Osteoblast (primary cell): ENCODE measurements at places on chromosomes 3 and 15. TPM values are rescaled to one million over a fixed set of nuclear protein-coding genes. Genes with fewer than 3 reads are reported as not detected.

Gene CCK
- not detected in 2 replicates for total RNA-seq

Gene ACY1
- total RNA-seq, result 35.7 and 37.6 TPM in 2 replicates

Gene HEXA
- total RNA-seq, result 122 and 146 TPM in 2 replicates

DNA sequence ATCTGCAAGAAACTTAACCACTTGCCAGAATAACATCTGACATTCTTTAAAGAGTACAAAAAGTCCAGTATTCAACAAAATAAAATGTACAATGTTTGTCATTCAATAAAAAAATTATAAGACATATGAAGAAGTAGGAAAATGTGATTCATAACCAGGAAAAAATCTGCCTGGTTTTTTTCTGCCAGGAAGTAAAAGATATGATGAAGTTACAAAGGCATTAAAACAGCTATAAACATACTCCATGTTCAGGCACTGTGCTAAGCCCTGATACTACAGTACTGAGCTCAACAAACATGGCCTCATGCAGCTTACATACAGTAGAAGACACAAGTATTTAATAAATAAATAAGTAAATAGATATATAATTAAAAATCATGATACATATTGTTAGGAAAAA lies 178.4 kb upstream of the STT3B start:
- H3K27me3 ChIP-seq, result no peaks in the 10 kb centered on the region
- no peak overlapping the region for H3K4me3 ChIP-seq
- DNase-seq, result no peak
- H3K36me3 ChIP-seq, result no peaks in the 10 kb centered on the region
- H3K4me1 ChIP-seq, result peaks cover 5% of the 10 kb centered on the region
- H3K27ac ChIP-seq, result no peak overlapping the region

- H3K27ac ChIP-seq, result peak overlapping the region; percentile 82
- H3K4me3 ChIP-seq, result peak overlapping the region; percentile 23
- no peaks in the 10 kb centered on the region for H3K36me3 ChIP-seq
- peak; percentile 78 for DNase-seq
- H3K27me3 ChIP-seq, result no peaks in the 10 kb centered on the region
Measured at GRCh38 chr15:81338170-81339007, 14.4 kb upstream of the STARD5 start.

GRCh38 chr3:113268942-113269341 lies 57.6 kb downstream of the BOC start:
- no peak for DNase-seq
- no peaks in the 10 kb centered on the region for H3K4me1 ChIP-seq
- H3K36me3 ChIP-seq, result no peaks in the 10 kb centered on the region

DNA sequence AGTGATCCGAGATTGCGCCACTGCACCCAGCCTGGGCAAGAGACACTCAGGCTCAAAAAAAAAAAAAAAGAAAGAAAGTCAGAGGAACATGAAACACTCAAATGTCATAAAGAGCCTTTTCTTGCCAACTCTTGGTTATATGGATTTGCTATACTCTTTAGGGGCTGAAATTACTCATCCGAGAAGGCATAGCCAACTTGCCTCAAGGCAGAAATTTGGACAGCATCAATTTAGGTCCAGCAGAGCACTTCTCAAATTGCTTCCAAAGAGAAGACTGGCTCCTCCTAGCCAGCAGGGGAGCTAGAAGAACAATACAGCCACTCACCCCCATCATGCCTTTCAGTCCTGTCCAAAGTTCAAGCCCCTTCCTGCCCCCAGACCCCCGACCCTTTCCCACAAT lies 43.8 kb downstream of the OSBPL10 start:
- H3K27ac ChIP-seq, result no peak overlapping the region
- H3K4me3 ChIP-seq, result no peak overlapping the region
- no peaks in the 10 kb centered on the region for H3K27me3 ChIP-seq
- DNase-seq, result no peak

DNA sequence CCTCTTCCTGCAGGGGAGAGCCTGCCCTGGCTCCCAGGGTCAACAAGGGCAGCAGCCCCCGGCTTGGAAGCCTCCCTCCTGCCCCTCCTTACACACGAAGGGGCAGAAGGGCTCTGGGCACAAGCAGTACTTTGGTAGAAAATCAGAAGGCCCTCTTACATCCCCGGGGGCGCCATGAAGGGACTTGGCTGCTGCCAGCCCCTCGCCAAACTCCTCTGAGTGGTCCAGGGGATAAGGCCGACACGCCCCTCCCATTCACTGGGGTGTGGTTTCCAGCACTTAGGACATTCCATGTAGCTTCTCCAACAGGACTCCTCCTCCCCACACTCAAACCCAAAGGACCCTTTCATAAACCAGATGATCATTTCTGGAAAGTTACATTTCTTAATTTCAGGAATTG lies 1.2 kb upstream of the ST8SIA2 start:
- no peak overlapping the region for H3K27ac ChIP-seq
- no peak for DNase-seq
- H3K4me3 ChIP-seq, result no peak overlapping the region
- H3K36me3 ChIP-seq, result no peaks in the 10 kb centered on the region
- no peaks in the 10 kb centered on the region for H3K4me1 ChIP-seq

- no peaks in the 10 kb centered on the region for H3K36me3 ChIP-seq
- peaks cover 11% of the 10 kb centered on the region for H3K4me1 ChIP-seq
- no peak overlapping the region for H3K4me3 ChIP-seq
- DNase-seq, result peak; percentile 86
- H3K27me3 ChIP-seq, result no peaks in the 10 kb centered on the region
Measured at GRCh38 chr3:40765884-40766283, 241.1 kb downstream of the ZNF621 start.

GRCh38 chr3:128674161-128674784 lies 23.7 kb upstream of the RPN1 start:
- H3K27ac ChIP-seq, result no peak overlapping the region
- no peak overlapping the region for H3K4me3 ChIP-seq
